ENCODE measurements at places on chromosomes 5 and 9.

DNA sequence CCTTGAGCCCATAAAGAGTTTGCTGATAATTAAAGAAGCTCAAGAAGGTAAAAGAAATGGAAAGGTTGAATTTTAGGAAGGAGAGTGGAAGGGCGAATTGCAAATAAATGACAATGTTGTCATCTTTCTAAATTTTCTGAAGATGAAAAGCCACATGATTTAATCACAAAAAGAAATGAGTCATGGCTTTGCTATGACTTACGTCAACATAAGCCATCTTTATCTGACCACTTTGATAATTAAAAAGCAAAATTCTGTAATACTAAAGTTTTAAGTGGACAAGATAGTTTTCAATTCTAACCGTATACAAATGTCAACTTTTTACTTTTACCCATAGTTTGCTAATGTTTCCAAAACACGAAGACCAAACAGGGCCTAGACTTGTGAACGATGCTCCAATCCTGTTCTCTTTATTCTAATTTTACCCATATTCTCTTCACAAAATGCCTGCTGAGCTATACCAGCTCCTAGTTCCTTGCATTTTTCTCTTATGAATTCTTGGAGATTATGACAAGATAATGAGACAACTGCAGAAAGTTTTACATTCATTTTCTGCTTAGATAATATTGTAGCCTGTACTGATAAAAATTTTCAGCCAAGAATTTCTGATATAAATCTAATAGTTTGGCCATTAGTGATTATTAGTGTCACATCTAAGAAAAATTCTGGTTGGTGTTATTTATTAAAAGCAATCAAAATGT, 21.8 kb upstream of the PRUNE2 start:
- DNase-seq: no peak

DNA sequence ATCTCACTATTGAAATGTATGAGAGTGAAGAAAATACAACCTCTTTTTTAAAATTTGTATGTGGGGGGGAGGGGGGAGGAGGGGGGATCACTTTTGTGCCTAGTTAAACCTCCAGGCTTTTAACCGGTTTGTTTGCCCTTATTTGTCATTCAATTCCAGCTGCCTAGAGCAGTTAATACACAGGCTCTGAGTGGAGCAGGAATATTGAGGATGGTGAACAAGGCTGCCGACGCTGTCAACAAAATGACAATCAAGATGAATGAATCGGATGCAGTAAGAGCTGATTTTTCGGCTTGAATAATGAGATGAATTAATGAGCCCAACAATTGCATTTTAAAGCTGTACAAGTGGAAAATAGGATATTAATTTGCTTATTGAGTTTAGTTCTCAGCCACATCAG, 28.7 kb upstream of the SNX24 start:
- no peak for DNase-seq

DNA sequence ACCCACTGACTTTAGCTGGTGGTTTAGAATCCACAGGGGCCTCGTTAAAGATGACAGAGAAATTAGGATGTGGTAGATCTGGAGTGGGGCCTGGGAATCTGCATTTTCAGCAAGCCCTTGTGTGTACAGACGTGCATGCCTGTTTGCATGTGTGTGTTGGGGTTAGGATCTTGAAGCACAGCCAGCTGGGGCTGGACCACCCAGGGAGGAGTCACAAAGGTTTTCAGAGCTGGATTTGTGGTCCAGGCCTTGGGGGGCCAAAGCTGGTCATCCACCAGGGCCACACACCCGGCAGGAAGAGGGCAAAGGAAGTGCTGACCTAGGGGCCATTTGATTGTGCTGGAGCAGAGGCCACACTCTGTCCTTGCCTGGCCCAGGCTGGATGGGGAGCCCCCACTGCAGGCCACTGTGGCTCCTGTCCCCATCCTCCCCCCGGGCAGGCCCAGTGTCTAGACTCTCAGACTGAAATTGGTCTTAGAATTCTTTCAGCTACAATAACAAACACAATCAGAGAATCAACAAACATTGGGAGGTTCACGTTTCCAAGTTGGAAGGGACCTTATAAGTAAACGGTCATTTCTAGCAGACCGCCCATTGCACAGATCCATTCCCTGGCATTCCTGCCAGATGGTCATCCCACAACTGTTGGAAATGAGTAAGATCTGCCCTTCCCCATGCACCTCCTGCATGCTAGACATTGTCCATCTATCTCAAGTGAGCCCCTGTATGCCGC, 10.3 kb downstream of the CDX1 start:
- DNase-seq: no peak

- no peak for DNase-seq
Observed at GRCh38 chr5:84378420-84378819, 6.3 kb downstream of the EDIL3 start.

GRCh38 chr5:132651838-132652469, 6.0 kb upstream of the IL13 start:
- no peak for DNase-seq

DNA sequence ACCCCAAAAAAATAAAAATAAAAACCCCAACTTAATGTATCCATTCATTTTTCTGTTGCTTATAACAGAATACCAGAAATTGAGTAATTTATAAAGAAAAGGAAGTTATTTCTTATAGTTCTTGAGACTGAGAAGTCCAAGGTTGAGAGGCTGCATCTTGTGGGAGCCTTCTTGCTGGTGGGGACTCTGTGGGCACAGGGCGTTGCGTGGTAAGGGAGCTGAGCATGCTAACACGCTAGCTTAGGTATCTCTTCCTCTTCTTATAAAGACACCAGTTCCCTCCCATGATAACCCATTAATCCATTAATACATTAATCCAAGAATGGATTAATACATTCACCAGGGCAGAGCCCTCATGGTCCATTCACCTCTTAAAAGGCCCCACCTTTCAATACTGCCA, 150.9 kb downstream of the ZSWIM6 start:
- DNase-seq: no peak

DNA sequence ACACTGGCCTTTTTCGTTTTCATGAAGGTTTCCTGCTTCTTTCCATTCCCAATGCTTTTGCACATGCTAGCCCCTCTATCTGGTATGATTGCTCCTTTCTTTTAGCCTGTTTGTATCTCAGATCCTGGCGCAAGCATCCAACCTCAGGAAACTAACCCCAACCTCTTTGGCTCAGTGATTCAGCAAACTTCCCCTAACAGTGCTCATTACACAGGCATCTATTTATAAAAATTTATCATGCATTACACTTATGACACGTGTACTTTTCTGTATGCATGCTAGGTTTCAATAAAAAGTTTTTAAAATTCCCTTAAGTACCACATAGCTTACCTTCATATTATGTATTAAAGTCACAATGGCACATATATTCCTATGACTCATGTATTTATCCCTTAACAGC, 218.9 kb downstream of the EPB41L4A start:
- DNase-seq: no peak

GRCh38 chr5:175347027-175347426, 97.0 kb downstream of the DRD1 start:
- no peak for DNase-seq

GRCh38 chr5:81147886-81148571, 85.1 kb upstream of the CKMT2 start:
- no peak for DNase-seq

GRCh38 chr5:42791151-42791550, 20.5 kb downstream of the SELENOP start:
- no peak for DNase-seq

GRCh38 chr9:121353241-121354061, 16.6 kb downstream of the STOM start:
- DNase-seq: no peak

DNA sequence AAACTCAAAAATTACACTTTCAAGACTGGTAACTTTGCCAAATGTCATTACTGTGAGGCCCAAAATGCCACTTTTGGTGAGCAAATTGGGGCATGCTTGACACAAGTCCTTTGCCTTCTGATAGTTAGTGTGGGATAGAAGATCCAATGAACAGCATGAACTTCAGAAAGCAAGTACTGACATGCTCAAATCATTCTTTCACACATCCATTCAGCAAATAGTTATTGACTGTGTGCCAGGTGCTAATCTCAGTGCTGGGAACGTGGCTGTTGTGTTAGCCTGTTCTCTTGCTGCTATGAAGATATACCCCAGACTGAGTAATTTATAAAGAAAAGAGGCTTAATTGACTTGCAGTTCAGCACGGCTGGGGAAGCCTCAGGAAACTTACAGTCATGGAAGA, 247.0 kb downstream of the CHSY3 start:
- DNase-seq: no peak

DNA sequence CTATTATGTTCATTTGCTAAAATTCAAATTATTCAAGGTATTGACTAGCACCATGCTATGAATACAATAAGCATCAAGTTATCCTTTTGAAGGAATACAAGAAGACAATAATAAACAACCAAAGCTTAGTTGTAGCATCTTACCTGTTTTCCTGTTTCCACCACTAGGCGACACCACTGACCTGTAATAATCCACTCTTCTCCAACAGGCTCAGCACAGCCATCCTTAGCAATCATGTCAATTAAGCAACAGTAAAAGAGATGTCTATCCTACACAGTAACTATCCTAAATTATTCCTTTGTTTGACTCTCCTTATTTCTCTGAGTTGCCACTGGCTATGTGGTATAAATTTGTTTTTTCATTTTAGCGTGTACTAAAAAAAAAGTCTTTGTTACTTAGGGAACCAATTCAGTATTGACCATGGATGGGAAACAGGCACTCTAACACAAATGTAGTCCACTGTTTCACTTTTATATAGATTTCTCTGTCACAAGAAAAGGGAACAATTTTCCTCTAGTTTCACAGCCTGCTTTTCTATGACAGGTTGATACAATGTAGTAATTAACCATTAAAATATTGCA, 46.2 kb downstream of the PCA3 start:
- peak; percentile 27 for DNase-seq

DNA sequence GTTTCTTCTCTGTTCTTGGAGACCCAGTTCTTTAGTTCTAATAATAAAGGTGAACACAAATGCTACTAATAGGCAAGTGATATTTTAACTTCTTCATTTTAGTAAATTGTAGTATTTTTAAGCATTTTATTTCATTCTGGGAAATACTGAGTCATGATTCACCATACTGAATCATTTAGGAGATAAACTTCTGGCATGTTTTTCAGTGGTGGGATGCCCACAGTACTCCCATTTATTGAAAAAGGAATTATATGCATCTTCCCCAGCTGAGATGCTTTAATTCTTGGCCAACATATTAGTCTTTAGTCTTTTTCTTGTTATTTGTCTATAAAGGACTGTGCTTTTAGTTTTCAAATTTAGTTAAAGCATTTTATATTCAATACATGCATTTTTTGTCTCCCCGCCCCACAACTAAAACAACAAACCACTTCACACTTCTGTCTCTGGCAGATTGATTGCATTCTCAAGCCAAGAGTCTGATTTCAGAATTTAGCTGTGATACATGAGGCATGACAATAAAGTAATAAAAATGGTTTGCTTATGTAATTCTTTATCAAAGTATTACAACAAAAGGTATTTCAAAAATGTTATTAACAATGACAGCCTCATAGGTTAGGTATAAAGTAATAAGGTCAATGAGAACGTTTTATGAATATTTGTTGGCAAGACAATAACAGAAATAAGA, 125.2 kb upstream of the CDH18 start:
- no peak for DNase-seq

DNA sequence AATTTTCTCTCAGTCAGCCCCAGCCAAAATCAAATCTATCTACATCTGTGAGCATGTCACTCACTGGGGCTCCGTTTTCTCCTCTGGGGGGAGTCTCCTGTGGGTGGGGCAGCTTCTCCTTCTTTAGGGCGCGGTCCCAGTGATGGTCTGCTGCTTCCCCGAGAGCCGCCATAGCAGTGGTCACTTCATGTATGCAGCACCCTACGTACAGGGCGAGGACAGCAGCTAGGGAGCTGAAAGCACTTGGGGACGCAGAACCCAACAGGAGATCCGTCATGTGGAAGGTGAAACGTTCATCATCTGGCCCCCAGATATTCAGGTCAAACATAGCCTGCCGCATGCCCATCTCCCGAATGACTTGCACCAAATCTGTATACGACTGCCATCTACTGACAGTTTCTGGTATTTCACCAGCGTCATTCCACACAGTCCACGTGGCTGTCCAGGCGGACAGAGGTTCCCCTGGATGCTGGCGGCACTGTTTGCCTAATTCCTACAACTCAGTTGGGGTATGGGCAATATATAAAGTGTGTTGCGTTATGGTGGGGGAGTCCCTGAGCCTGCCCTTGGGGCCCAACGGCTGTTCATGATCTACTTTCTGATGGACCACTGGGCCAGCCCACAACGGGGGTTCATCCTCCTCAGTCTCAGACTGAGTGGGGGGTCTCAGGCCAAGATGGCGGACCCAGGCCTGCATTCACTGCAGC, 795.0 kb downstream of the EFNA5 start:
- no peak for DNase-seq

- DNase-seq: no peak
Observed at GRCh38 chr9:15782106-15782505, 229.3 kb downstream of the CCDC171 start.

GRCh38 chr5:170166101-170166500, 60.4 kb downstream of the FOXI1 start:
- no peak for DNase-seq

- no peak for DNase-seq
Observed at GRCh38 chr5:93674138-93674537, 67.3 kb downstream of the POU5F2 start.

DNA sequence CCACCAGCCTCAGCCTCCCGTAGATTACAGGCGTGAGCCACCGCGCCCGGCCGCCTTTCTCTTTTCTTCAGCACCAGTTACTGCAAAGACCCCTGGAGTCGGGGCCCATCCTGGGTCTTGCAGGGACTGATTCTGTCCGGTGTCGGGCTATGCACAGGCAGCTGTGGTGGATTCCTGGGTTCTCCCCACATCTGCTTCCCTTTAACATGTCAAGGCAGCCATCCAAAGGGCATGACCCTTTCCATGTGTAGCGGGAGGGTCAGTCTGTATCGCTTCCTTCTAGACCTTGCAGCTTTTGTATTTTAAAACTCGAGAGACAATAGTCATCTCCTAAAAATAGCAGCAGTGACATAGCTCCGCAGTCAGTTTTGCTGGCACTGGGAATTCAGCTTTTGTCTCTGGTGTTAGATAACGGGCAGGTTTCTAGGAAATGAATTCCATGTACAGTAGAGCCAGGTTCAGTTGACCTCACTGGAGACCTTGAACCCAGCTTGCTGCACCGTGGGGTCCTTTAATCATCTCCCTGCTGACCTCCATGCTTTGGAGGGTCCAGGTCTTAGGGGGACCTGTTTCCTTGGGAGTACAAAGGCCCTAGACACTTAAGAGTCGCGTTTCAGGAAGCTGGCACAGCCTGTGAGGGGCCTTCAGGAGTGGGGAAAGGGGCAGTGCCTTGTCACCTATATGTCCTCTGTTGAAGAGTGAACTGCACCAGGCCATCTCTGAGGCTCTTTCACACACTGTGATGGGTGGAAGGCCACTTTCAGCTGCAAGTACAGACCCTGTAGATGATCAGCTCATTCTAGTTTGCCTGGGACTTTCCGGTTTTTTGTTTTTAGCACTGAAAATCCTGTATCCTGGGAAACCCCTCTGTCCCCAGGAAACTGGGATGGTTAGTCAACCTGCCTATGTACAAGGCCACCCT, 13.8 kb downstream of the ANKRD33B start:
- DNase-seq: no peak

DNA sequence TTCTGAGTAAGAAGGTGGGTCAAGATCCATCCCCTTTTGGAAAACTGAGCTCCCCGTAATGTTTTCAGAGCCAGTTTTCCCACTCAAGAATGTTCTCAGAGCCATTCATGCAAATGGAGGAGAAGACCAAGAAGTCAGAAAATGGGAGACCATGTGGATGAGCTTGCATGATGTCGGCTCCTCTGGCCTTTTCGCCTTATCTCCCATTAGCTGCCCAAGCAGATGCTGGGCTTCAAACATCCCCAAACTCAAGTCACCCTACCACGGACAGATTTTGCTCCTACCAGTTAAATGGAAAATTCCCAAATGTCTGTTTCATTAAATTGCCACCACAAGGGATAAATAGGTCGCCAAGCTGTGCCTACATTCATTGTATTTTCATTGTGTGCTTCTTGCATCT, 161.4 kb downstream of the ICE1 start:
- DNase-seq: no peak

All from progenitor cell of endocrine pancreas (in vitro differentiated cells).